Lung (tissue), 17 donors: ENCODE measurements at places on chromosomes 12 and 14. TPM values are rescaled to one million over a fixed set of nuclear protein-coding genes. Genes with fewer than 3 reads are reported as not detected.

DNA sequence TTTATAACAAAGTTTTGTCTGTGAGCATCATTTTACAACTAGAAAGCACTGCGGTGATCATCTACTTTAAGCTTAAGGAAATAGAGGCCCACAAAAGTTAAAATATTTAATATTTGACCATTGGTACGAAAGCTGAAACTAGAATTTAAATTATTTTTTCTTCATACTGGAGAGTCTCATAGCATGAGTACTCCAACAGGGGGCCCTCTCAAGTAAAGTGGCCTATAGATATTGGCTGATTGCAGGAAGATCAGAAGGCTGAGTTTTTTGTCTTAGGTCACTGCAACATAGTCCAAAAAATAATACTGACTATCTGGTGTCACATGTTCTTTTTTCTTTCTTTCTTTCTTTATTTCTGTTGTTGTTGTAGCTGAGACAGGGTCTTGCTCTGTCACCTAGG is 75.3 kb upstream of the ZDHHC17 start:
- DNase-seq, result no peak

DNA sequence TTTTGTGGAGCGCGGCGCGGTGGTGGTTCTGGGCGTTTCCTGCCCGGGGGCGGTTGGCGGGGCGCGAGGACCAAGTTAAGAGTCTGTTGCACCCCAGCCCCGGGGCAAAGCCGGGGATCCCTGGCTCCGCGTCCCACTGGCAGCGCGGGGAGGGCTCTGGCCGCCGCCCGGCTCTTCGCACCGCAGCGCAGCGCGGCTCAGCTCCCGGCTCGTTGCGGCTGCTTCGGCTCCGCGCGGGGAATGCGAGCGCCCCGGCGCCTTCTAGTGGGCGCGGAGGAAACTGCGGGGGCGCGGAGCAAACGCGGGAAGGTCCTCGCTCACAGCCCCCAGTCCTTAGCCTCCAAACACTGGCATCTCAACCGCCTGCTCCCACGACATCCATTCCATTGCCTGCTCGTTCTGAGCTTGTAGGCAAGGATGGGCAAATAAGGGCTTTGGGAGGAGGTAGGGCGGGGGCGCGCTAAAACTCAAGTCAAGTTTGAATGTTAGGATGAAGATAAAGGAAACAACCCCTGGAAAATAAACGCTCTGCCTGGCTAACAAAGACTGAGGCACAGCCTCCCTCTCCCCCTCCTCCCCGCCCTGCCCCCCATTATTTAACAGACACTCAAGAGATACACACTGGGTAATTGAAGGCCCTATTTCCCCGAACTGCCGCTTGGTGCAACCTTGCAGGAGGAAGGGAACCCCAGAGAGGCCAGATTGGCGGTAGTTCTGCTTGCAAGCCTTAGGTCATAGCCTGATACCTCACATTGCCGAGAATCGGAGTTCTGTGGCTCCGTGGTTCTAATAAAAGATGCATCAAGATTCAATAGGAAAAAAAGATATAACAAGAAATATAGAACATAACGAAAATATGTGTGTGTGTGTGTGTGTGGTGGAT is at the start of gene B4GALNT1:
Gene B4GALNT1, minus strand, starts transcription at position 244 of the 883 bp plus-strand sequence. CDS start 1,069 bp downstream, outside the sequence.
- DNase-seq, result peak; percentile 64

DNA sequence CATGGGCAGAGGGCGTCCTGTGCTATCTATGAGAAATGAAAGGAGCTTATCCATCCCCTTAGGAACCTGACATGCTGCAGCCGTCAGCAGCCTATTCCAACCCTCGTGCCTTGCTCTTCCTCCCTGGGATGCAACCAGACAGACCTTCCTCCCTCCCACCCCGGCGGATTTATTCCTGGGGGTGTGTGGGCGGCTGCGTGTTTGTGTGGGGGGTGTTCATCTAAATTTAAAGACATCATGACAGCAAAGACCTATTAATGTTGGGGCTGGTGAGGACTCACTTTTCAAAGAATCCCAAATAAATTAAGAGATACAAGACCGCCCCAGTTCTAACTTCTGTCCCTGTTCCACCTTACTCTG is 52.0 kb downstream of the WSCD2 start:
- no peak for DNase-seq

PPP4R4 gene
- total RNA-seq, result 25.9 TPM
